NCI-H446 treated with DMSO at 0.1 percent for 48 hours (cell line): ENCODE measurements at places on chromosomes 7 and 10.

DNA sequence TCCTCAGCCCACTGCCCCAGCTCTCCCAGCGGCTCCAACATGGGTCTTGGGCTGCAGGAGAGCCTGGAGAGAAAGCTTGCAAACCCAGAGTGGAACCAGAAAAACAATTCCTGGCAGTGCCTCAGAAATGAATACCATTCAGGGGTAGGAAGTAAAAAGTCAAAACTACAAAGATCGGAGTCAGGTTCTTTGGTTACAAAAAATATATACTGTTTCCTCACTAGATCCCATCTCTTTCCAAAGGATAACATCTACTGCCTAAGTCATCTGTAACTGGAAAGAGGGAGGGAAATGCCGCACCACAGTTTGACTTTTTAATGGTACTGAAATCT, 14.9 kb downstream of the CREB3L2 start:
- no peak for DNase-seq

DNA sequence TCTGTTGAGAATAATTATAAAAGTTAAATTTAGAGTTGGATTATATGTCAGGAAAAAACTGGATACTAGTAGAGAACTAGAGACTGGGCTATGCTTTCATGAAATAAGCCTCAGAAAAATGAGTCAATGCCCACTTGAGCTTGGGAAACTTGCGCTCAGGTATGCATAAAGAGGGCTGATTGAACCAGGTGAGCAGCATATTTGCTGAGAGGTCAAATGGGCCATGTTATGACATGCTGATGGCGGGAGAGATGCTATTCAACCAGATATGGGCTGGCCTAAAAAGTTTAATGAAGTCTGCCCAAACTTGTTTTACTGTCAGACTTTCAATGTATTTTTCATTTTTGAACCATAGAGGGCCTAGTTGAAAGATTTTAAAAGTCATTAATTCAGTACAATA, 837.6 kb upstream of the GHITM start:
- no peak for DNase-seq

DNA sequence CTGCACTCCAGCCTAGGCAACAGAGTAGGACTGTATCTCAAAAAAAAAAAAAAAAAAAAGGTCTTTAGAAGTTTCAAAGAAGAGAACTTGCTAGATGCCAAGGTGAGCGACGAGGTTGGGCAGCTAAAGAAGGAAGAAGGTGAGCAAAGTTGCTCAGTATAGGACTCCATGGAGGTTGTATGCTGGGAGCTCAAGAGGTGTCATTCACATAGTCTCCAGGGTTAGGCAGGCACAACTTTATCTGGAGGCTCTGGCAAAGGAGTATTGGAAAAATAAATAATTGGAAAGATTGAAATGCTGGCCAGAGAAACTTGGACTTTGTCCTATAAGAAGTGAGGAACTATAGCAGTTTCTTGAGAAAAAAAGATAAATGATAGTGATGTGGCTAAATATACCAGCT, 74.5 kb downstream of the NRF1 start:
- DNase-seq, result no peak

DNA sequence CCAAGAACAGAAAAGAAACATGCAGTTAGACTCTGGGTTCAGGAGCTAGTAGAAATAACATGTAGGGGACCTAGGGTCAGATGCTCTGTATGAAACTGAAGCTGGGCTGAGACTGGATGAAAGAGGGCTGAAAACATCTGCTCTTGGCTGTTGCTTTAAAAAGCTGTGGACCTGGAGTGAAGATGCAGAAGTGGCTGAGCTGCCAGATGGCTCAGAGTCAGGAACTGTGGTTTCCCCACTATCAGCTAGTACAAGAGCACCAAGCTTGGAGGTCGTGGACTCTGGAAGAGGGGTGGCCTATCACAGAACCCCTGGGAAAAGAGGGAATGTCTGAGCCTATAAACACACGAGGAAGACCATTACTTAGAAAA, 5.9 kb downstream of the ADK start:
- no peak for DNase-seq

- no peak for DNase-seq
Measured at GRCh38 chr7:83640731-83641537, 8.0 kb downstream of the SEMA3E start.

DNA sequence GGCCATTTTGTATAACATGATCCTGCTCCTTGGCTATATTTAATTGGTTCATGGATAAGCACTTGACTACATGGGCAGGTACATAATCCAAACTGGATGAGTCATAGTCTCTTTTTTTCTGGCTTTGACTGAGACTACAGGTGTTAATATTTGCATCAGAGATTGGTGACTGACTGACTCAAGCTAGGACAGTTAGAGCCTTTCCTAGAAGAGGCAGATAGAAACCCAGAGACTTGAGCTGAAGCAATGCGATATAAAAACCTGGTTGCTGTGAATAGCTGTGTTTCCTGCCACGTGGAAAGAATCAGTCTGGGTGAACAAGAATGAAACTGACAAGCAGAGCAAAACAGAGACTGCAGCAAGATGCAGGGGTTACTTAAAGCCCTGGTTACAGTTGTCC, 81.0 kb downstream of the SAMD9 start:
- DNase-seq, result no peak

- no peak for DNase-seq
Measured at GRCh38 chr10:15210521-15210920, 42.0 kb upstream of the NMT2 start.

DNA sequence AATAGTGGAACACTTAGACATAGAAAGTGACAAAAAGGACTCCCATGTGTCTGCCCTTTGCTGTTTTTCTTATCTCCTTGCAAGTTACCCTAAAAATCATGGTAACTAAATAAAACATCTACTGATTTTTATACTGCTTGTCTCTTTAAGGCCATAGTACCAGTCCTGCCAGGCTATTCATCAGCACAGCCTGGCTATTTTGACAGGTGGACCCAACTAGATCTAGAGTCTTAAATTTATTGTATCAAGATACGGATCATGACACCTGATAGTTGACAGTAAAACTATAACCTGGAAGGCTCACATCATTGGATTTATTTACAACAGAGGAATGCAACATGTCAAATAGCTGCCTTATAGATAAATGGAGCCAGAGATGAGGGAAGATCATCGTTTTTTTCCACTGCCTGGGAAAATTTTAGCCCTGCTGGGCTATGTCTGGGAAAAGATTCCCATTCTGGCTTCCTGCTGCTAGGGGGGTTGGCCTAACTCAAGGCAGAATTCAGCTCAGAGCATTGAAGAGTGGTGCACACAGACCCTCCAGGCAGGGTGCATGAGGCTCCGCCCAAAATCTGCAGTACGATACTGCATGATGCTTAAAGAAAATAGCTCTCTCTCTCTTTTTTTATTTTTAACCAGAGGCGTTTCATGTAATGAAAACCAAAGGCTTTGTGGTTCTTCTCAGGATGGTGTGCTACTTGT, 292.0 kb upstream of the FZD8 start:
- no peak for DNase-seq

GRCh38 chr10:58667658-58668310, 155.1 kb downstream of the BICC1 start:
- DNase-seq, result no peak

- no peak for DNase-seq
Measured at GRCh38 chr10:128811511-128811910, 655.5 kb upstream of the MGMT start.

GRCh38 chr10:100930368-100930767, 17.6 kb downstream of the SLF2 start:
- no peak for DNase-seq

- no peak for DNase-seq
Measured at GRCh38 chr10:44949915-44950314, 9.7 kb upstream of the RASSF4 start.

DNA sequence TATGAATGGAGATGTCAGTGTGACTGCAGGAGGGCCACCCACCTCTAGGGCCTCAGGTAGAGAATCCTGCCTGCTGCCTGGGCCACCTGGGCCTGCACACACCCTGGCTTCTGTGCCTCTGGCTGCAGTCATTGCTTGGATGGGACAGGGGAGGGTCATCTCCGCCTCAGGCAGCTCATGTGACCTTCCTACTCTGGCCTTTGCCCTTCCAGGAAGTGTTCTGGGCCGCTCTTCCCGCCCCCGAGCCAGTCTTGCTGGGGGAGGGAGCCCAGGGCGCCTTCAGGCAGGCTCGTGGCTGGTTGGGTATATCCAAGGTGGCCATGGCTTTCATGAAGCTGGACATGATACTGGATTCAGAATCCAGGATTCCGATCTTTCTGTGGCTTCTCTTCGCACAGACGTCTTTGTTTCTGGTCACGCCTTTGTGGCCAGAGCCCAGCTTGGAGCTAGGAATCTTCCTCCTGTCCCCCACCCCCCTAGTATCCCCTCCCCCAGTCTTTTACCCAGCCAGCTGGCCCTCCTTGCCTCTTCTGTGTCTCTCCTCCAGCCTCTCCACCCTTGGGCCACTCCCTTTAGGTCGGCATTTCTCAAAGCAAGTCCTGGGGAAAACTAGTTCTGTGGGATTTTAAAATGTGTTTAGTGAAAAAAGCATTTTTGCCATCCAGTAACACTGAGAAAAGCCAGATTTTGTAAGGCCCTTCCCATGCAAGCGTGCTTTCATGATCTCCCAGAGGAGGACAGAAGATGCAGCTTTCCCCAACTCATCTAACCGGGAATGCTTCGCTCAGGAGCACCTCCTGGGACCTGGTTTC, 119.6 kb downstream of the ZMIZ1 start:
- no peak for DNase-seq

GRCh38 chr7:154743206-154743605, 259.7 kb downstream of the PAXIP1 start:
- no peak for DNase-seq

- DNase-seq, result no peak
Measured at GRCh38 chr10:86047588-86047987, 319.0 kb downstream of the GRID1 start.

- DNase-seq, result no peak
Measured at GRCh38 chr10:12768156-12769100, 233.1 kb downstream of the CCDC3 start.

GRCh38 chr10:12048547-12048946, 5.9 kb upstream of the UPF2 start:
- no peak for DNase-seq

DNA sequence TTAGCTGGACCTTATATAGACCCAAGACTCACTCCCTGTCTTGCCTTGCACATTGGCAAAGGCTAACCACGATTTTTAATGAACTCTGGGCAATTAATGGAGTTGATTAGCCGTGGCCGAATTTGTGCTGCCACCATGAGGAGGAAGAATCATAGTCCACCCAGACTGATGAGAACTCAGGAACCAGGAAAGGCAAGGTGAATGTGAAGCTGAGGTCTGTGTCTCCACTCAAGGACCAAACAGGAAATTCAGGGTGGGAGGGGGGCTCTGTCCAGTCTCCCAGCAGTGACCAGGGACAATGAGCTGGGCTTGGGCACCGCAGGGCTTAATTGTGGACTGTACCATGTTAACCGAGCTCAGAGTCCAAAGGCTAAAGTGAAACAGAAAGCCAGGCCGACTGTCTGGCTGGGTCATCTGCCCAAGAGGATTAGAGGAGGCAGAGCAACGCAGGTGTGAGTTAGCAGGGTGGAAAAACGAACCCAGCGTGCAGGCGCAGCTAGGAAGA, 127.0 kb upstream of the JCAD start:
- DNase-seq, result no peak

DNA sequence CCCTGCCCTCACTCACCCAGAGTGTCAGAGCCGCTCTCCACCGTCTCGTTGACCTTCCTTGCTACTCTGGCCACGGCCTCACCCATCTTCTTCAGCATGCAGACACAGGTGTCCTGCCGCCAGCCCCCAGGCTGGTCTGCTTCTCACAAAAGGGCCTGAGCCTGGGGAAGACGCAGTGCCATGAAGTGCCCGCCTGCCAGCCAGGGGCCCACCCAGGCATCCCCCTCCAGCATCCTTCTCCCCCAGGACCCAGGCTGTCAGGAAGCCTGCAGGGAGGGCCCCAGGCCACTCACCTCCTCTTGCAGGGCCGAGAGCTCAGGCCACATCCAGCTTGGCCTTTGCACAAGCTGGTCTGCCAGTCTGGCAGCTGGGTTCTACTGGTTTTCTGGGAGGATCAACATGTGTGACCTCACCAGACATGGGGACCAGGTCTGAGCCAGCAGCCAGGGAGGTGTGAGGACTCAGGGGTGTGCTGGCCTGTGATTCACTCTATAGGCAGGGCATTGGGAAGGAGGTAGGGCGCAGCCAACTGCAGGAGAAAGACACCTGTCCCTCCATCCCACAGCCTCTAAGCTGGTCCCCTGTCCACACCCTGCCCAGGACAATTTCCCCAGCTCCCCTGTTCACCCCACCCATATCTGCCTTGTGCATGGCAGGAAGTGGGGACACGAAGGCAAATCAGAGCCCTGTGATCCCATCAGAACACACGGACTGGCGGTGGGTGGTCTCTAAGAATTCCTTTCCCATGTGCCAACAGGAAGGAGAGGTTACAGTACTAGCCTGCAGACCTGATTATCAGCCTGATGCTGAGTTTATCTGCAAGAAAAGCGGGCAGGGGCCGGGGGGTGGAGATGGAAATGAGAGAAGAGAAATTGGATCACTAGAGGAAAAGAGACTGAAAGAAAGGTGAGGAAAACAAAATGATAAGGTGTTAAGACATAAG, 5.7 kb downstream of the LRRC20 start:
- DNase-seq, result no peak

DNA sequence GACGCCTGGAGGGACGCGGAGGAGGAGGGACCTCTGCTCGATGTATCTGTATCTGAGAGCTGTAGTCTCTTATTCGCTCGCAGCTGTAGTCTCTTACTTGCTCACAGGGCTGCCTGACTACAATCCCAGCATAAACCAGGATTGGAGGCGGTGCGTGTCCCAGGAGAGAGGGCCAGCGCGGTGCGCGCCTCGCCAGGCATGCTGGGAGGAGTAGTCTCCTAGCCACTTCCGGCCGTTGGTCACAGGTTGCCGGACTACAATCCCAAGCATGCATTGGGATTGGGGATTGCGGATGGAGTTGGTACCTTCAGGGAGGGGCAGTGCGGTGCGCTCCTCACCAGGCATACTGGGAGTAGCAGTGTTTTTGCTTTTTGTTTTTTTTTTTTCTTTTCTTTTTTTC, 421.7 kb upstream of the NUPR2 start:
- no peak for DNase-seq

- no peak for DNase-seq
Measured at GRCh38 chr7:147869456-147869855, 721.1 kb upstream of the C7orf33 start.

- DNase-seq, result no peak
Measured at GRCh38 chr7:127207230-127207629, 45.5 kb downstream of the GRM8 start.

DNA sequence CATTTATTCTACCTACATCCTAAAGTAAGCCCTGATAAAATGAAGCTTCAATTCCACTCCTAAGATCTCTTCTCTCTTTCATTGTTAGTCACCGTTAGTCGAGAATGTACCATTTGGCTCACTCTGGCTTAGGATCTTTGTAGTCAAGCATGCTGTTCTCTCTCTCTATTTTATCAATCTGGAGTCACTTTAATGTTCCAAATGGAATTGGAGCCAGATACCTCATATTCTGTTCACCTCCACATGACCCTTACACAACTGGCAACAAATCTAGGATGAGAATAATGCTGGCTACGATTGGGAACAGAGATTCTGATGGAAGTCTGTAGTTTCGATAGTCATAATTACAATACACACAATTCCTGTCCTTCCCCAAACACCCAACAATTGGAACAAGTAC, 213.7 kb downstream of the TWIST1 start:
- DNase-seq, result peak; percentile 8
